ENCODE measurements at places on chromosomes 11 and 22. TPM values are rescaled to one million over a fixed set of nuclear protein-coding genes. Genes with fewer than 3 reads are reported as not detected.
A peak's percentile ranks its signal among the peaks of the same experiment; 100 is the strongest.

- DNase-seq = no peak
These were observed 45.0 kb downstream of the ST3GAL4 start for GRCh38 chr11:126400479-126400878.

DNA sequence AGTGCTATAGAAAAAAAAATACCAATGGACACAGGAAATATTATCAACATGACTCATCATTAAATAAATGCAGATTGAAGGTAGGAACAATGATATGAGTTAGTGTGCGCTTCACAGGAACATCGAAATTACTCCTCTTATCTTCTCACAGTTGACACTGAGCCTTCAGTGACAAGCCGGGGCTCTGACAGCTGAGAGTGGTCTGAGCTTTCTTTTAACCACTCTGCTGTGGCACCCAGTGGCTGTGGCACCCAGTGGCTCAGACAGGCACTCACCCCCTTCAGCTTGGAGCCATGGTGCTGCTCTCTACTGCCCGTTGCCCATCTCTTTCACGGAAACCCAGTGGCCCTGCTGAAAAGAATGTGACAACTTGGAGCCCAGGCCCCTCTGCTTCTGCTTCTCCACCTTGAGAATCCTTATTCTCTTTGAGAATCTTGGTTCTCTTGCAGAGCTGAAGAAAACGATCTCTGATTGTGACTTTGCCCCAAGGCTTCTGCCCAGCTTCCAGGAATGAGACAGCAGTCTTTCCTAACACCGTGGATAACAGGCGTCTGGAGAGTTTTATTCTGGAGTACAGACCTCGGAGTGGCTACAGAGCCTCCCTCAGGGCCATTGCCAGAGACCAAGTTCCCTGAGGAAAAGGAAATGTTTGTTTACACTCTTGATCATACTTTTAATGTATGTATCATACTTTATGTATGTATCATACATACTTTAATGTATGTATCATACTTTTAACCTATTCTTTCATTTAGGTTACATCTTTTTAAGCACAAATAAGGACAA is 37.1 kb upstream of the OR8B8 start:
- peak; percentile 4 for DNase-seq

DNA sequence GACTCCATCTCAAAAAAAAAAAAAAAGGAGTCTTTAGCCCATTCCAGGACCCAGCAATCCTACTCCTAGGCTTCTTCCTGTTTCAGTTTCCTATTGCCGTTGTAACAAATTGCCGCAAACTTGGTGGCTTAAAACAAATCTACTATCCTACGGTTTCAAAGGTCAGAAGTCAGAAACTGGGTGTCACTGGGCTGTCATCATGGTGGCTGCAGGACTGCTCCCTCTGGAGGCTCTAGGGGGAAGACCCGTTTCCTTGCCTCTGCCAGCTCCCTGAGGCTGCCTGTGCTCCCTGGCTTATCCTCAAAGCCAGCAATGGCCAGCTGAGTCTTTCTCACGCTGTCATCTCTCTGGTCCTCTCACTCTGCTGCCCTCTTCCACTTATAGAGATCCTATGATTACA is 8.7 kb upstream of the DAGLA start:
- DNase-seq = no peak

GRCh38 chr11:17238377-17238776 is 30.6 kb upstream of the PIK3C2A start:
- DNase-seq = peak; percentile 35

DNA sequence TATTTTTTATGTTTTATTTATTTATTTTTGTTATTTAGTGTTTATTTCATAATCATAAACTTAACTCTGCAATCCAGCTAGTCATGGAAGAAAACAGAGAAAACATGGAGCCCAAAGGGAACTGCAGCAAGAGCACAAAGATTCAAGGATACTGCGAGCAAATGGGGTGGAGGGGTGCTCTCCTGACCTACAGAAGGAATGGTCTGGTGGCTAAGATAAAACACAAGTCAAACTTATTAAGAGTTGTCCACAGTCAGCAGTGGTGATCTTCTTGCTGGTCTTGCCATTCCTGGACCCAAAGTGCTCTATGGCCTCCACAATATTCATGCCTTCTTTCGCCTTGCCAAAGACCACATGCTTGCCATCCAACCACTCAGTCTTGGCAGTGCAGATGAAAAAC is 36.7 kb downstream of the STIM1 start:
- no peak for DNase-seq

GRCh38 chr11:76291576-76292526 is 85.5 kb upstream of the WNT11 start:
- peak; percentile 28 for DNase-seq

Gene MMP10
- 0.10 TPM for total RNA-seq

Gene APOL5
- total RNA-seq = not detected

GRCh38 chr11:126521196-126521595 is 165.7 kb downstream of the ST3GAL4 start:
- DNase-seq = no peak

DNA sequence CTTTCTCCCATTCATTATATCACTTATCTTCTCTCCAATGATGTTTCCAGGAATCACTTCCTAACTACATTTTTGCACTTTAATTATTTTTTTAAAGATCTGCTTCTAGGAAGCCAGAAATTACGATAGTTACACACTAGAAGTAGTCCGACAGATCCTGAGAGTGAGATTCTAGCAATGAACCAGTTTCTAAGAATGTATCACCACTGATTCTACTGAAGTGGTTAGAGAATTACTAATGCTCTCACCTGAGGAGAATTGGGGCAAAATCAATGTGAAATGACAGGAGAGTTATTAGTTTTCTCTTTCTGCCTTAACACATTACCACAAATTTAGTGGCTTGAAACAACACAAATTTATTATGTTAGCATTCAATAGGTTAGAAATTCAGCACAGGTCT is 241.2 kb downstream of the CASP12 start:
- no peak for DNase-seq

Gene GRAP2
- total RNA-seq = not detected

Gene OR5W2
- not detected for total RNA-seq

Gene TRIM48
- not detected for total RNA-seq

DNA sequence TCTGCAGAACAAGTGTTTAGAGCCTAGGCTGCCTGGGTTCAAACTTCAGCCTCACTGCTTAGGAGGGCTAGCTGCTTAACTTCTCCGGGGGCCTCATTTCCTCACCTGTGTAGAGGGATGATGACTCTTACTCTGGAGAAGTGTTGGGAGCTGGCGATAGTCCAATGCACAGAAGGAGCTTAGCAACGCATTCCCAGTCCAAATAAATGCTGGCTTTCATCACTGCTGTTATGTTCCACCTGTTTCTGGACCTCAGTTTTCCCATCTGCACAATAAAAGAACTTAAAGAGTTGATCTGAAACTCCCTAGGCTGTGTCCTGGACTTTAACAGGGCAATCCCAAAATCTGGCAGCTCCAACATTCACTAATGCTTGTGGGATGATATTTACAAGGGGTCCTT is 337.8 kb downstream of the MIAT start:
- no peak for DNase-seq

Gene MAML2
- total RNA-seq = 6.1 TPM

DNA sequence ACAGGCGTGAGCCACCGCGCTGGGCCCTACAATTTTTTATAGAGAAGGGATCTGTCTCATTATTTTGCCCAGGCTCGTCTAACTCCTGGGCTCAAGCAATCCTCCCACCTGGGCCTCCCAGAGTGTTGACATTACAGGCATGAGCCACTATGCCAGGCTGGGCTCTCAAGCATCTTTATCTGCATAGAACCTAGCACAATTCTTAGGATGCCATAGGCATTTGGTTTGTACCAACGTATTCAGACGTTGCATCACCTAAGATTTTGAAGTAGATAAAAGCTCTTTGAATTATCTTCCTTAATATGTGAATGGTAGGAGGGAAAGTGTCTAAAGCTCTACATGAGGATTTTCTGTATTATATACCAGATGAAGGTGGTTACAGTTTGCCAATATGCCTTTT is 30.5 kb downstream of the RTN3 start:
- no peak for DNase-seq

Gene OR51E2
- total RNA-seq = not detected

DNA sequence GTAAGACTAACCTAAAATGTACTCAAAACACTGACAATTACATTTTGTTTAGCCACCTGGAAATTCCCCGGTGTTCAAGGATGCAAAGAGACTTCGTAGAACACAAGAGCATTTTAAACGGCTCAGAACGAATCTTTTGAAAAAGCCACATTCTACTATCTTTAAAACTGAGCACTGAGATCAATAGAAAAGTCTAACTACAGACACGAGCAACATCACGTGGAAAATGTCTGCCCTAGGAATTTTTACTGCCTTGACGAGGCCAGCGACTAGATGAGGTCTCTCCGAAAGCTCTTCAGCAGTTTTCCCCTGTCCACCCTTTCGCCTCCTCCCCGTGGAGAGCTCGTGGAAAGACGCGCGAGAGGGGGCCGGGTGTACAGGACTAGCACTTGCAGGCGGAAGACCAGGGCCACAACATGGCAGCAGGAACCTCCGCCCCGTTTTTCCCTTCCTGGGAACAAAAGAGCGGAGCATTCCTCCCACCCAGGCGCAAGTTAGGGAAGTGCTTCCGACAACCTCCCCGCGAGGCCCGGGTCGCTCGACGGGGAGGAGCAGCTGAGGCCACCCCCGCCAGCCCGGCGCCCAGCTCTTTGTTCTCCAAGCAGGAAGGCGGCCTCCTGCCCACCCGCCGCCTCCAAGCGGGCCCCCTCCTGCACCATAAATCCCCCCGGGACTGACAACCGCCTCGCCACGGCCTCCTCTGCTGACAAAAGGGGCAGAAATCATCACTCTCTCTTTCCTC is 1.1 kb downstream of the EIF4G2 start:
- DNase-seq = peak; percentile 28

- DNase-seq = no peak
These were observed 58.3 kb upstream of the EMID1 start for GRCh38 chr22:29147331-29147899.

Gene FTH1
- 821 TPM for total RNA-seq

GRCh38 chr11:2142300-2142759 is 3.1 kb upstream of the IGF2 start:
- DNase-seq = peak; percentile 47

DNA sequence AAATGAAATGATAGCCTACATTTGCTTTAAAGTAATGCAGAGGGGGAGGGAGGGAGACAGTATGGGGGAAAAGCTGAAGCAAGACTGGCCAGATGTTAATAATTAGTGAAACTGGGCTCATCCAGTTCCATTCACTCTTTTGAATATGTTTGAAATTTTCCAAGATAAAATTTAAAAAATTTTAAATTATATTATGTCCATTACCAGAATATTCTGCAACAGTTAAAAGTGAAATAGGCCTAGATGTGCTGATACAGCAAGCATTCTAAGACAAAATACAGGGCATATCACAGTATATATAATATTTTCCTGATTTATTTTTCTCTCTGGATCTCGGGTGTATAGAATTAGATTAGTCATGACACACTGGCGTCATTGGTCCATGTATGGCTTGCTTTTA is 13.6 kb upstream of the ZNRF3 start:
- DNase-seq = no peak

- DNase-seq = no peak
These were observed 17.5 kb downstream of the USP2 start for GRCh38 chr11:119363851-119364590.

- no peak for DNase-seq
These were observed 6.9 kb upstream of the SYT8 start for GRCh38 chr11:1827931-1828330.

DNA sequence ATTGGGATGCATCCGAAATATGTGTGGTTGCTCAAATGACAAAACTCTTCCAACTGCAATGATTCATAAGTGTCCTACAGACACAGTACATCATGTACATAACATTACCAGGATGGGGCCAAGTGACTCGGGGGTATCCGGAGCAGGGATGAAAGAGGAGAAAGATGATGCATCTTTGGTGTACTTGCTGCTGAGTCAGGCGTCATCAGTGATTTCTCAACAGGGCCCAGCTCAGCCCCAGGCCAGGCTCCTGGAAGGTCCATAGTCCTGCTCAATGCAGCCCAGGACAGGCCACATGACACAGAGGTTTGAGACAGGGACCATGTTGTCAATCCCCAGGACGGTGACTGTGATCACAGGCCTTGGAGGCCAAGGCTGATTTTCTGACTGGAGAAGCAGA is 59.3 kb downstream of the GGTLC2 start:
- DNase-seq = no peak

DNA sequence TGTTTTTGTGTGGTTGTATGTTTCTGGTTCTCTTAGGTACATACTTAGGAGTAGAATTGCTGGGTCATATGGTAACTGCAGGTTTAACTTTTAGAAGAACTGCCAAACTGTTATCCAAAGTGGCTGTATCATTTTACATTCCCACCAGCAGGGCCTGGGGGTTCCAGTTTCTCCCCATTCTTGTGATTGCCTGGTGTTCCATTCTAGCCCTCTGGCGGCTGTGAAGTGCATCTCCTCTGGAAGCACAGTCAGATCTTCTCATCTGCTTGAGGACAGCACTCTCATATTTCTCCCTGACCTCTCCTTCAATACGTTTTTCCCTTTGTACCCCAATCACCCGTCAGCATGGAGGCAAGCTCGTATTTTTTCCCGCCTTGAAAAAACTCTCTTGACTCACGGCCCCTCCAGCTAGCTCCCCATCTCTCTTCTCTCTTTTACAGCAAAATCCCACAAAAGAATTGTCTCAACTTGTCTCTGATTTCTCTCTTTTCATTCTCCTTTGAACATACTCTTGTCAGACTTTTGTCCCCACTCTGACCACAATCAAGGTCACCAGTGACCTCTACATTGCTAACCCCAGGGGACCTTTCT is 56.8 kb upstream of the THY1 start:
- no peak for DNase-seq

DNA sequence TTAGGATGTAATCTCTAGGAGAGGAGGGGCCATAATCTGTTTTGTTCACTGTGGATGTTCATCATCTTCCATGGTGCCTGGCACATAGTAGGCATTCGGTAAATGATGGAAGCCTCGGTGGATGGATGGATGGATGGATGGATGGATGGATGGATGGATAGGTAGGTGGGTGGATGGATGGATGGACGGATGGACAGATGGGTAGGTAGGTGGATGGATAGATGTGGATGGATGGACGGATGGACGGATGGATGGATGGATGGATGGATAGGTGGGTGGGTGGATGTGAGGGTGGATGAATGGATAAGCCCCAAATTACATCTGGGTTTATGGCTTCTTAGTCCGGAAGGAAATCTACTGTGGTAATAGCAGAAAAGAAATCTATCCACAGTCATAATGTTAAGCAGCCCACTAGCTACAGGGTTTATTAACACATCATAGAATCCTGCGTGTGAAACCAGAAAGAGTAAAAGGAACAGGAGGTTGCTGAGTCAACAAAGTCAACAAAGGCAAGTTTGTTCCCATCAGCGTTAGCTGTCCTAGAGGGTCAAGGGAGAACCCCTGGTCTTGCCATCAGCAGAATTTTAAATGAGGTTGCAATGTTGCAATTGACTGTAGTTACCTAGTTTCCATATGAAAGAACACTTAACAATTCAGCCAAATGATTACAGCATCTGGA is 82.8 kb downstream of the C11orf91 start:
- DNase-seq = peak; percentile 61

Gene TPBGL
- not detected for total RNA-seq

GRCh38 chr11:108592591-108593213 is 866 bp downstream of the EXPH5 start:
- DNase-seq = no peak

GRCh38 chr11:66866511-66866986 is 9.7 kb downstream of the LRFN4 start:
- DNase-seq = no peak

Gene APOBEC3H
- 0.87 TPM for total RNA-seq

GRCh38 chr11:84419616-84420015 is 1133.4 kb upstream of the CCDC90B start:
- no peak for DNase-seq
